ENCODE measurements at places on chromosomes 5 and 9. TPM values are rescaled to one million over a fixed set of nuclear protein-coding genes. Genes with fewer than 3 reads are reported as not detected.

DNA sequence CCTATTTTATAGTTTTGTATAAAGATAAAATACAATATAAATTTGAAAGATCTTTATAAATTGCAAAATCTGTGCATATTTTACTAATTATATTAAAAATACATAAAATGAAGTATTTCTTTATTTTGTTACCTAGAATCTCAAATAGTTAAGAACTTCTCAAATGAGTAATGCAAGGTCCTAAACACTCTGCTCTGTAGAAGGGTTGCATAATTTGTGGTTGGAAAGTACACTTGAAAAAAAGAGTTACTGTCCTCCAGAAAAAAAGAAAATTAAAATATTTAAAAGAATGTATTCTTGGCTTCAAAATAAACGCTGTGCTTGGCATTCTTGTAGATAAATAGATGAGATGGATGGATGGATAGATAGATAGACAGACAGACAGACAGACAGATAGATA, 428.8 kb upstream of the CDH6 start:
- no peak for DNase-seq

SPINK4 gene
- total RNA-seq = not detected

DNA sequence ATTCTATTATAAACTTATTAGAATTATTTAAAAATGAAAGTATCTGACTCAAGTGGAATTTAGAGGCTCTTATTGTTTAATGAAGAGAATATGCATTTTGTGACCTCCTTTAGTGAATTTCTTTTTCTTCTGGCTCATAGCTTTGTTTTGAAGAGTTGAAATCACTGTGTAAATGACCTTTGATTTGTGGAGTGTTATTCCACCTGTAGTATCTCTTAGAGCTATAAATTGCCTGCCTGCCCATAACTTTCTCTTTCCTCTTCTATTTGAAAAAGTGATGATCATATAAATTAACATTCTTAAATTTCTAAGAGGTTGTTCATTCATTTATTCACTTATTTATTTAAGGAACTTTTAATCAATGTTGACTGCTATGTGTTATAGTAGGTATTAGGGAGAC, 16.1 kb downstream of the CSNK1G3 start:
- DNase-seq = no peak

- DNase-seq = no peak
Measured at GRCh38 chr5:142680605-142681259, 5.2 kb downstream of the FGF1 start.

DNA sequence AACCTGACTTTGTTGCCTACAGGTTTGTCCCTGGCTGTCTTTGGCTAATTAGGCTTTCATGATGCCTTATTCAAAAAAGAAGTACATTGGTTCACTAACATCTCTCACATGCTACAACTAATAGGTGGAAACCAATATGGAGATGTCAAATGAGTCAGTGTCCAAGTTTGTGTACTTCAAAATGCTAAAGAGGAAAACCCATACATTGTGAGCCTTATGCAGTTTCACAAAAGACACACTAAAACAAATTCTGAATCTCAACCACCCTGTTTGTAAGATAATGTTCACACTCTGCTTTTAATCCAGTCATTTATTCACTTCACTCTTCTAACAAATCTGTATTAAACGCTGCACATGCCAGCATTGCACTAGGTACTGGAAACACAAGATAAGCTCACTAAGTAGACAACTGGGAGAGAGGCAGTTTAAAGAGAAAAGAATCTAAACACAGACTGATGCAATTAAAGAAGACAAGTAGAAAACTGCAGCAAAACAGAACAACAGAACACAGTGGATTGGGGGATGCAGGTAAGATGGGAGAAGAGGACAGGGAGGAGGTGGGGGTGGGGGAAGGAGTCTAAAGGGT, 104.1 kb downstream of the DROSHA start:
- no peak for DNase-seq
